GM19239 (cell line): ENCODE measurements at places on chromosomes 3 and 15.

GRCh38 chr3:46929324-46929723 is 47.2 kb downstream of the CCDC12 start:
- DNase-seq: no peak

GRCh38 chr15:46413799-46414198 is 779.0 kb downstream of the SQOR start:
- DNase-seq: no peak

DNA sequence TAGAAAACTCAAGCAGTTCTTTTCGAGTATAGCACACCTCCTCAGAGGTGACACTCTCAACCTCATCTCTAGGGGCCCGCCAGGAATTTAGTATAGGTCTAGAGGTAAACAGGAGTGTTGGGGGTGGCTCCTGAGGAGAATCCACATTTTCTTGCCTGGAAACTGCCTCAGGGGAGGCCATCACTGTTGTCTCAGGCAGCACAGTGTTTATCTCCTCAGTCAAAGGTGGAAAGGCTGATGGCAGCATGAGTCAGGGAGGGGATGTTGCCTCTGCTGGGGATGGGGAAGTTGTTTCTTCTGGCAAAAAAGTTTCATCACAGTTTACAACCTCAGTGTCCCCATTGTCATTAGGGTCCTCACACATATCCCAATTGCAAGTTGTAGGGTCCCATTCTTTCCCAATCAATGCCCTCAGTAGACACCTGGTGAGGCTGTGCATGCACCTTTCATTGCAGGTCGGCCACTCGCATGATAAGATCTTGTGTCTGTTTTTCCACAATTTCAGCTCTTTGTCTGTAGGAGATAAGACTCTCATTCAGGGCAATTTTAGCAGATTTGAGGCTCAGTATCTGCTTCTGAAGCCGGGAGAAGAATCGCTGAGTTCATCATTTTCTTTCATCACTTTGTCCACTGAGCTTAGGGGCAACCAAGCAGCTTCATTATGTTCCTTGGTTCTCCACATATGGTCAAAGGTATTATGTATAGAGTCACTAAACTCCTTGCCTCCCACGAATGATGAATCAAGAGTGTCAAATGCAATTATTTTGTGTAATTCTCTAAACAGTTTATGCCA is 25.8 kb downstream of the NAALADL2 start:
- no peak for DNase-seq

DNA sequence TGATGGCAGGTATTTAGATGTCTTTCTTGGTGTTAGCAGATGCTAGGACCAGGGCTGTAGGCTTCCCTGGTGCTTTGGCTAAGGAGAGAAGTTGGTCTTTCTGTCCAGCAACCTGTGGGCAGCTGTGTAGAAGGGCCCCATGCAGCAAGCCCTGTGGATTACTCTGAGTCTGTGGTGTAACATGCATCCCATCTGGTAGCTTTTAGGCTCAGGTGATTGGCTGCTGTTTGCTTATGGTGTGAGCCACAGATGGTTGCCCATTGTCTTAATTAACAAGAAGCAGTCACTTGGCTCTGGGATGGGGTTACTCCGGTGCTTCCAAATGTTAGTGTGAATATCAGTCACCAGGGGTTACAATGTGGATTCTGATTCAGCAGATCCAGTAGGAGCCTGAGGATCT is 368.6 kb upstream of the C2CD4B start:
- DNase-seq: no peak

- DNase-seq: no peak
These were observed 114.4 kb downstream of the DNAJB8 start for GRCh38 chr3:128352326-128352725.

DNA sequence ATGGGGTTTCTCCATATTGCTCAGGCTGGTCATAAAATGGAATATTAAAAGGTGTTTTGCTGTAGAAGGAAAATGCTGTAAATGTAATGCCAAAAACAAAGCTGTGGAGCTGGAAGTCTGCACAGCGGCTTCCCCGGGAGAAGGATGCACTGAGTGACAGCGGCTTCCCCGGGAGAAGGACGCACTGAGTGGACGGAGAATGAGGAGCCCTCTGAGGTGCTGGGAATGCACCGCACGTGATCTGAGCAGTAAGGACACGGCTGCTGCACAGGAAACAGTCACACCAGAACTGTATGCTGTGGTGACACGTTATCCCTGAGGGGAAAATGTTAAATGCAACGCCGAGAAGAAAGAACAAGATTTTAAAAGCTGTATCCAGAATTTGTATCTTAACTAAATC is 24.6 kb downstream of the TNK2 start:
- DNase-seq: no peak

- DNase-seq: no peak
These were observed 528.4 kb upstream of the SEMA6D start for GRCh38 chr15:47188758-47189507.

DNA sequence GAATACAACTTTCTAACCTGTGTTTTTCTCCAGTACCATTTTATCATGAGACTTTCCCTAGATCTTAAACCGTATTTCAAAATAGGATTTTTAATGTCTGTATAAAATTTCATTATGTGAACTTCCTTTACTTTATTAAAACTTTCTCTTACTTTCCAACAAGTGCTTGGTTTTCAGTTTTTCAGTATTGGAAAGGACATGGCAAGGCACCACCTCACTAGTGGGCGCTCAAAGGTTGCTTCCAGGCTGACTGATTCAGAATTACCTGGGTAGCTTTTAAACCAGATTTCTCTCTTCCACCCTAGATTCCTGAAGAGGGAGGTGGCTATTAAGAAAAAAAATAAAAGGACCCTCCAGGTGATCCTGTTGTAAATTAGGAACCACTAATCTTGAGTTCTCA is 236.6 kb downstream of the SOX2 start:
- DNase-seq: no peak

DNA sequence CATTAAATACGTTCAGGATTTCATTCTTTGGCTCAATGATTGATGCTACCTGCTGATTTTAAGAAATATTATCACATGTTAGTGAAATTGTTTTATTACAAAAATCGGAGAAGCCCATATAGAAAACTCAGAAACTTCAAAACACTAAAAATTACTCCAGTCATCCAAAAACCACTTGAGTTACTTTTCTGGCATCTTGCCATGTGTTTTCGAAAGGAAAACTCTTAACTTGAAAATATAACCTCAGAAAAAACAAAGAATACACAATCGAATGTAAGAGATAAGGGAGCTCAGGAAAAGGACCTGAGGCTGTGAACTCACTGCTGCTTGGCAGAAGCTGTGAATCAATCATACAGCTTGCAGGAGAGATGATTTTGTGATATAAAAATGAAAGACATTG is 151.3 kb upstream of the SLITRK3 start:
- DNase-seq: no peak

GRCh38 chr15:53833134-53833624 is 73.7 kb upstream of the WDR72 start:
- no peak for DNase-seq

- no peak for DNase-seq
These were observed 317.5 kb upstream of the CNTN6 start for GRCh38 chr3:775178-775880.

DNA sequence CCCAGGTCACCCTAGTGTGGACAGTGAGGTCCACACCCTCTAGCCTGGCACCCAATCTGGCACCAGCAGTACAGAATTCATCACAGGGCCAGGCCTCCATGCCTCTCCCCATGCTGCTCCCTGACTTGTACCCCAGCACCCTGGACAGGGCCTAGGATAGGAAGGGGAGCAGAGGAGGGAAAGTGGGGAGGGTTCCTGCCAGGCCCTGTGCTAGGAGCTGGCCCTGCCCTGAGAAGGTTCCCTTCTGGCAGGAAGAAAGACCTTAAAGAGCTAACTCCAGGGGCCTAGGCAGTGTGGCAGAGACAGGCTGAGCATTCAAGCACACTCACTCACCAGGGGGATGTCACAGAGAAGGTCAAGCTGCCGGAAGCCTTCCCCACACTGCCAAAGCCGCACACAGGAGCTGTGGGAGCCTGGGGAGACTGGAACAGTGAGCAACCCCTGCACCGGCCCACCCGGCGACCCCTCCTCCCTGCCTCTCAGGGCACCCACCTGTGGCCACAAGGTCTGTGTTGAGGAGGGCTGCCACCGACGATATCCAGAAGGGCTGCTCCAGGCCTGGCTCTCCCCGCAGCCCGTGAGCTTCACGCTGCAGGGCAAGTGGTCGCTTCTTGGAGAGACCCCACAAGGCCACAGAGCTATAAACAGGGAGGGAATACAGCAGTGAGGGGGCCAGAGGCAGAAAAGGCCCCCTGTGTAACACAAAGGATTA is 7.4 kb downstream of the RRP9 start:
- DNase-seq: no peak

DNA sequence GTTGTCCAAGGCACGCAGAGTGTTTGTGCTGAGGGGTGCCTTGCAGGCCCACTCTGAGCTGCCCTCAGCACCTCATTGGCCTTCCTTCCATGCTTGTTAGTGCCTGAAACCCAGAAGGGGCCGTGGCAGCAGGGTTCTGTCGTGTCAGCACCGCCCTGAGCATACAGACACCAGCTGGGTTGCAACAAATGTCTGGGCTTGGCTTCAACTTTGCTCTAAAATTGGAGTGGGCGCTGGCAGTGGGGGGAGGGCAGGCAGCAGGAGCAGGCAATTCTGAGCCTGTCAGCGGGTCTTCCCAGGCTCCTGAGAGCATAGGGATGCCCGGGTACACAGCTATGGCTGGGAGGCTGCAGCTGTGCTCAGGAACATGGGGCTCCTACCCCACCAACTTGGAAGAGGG is 464.3 kb downstream of the EPHA3 start:
- DNase-seq: no peak

- no peak for DNase-seq
These were observed 267.6 kb downstream of the AGBL1 start for GRCh38 chr15:86347245-86347644.

GRCh38 chr15:31393444-31394091 is 66.9 kb downstream of the KLF13 start:
- no peak for DNase-seq

- no peak for DNase-seq
These were observed 199.3 kb upstream of the GOLIM4 start for GRCh38 chr3:168295027-168295426.

DNA sequence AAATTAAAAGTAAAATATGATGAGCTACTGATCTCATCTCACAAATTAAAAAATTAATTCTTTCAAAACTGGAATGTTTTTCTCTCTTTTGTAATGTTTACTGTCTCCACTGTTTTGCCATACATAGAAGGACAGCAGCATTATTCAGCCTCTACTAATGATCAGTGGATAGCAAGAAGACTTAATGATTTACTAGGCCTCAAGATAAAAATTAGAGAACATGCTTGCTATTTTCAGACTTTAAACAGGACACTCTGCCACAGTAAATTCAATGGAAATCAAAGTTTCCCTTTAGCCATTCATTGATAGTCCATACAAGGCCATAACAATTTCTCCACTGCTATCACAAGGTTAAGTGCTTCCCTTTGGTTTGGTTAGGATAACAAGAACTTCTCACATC is 129.4 kb downstream of the TMCC1 start:
- no peak for DNase-seq

GRCh38 chr15:27412415-27412814 is 441.4 kb downstream of the GABRG3 start:
- DNase-seq: no peak

- DNase-seq: no peak
These were observed 176.4 kb downstream of the ISL2 start for GRCh38 chr15:76512971-76513370.

DNA sequence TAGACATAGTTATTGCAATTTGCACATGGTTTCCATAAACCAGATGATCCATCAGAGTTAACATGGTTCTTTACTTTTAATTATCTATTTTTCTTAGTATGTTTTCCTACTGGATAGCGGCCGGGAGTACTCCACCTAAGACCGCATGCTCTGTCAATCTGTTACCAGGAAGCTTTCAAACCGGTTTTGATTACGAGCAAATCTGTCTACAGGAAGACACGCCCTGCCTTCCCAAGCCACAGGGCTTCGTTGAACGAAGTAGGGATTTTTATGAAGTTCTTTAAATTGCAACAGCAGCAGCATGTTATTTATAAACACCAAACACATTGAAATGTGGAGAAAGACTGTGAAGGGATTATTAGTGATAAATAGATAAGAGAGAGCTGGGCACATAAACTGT is 283.3 kb upstream of the ROBO2 start:
- DNase-seq: no peak

DNA sequence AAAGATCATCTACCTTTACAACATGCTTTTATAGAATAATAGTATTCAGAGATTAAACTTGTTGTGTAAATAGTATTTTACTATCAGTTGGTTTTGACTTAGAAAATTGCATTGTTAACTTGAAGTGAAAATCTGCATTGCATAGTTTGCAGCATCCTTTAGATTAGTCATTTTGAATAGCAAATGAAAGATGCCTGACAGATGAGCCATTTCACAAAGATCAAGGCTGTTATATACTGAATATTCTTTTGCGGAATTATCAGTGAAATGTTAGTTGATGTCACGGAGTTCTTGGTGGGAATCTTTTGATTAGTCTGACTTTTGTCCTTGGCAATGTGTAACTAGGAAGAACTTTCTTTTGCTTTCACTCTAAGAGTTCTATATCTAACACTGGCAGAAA is 24.5 kb downstream of the RSRC1 start:
- DNase-seq: no peak

DNA sequence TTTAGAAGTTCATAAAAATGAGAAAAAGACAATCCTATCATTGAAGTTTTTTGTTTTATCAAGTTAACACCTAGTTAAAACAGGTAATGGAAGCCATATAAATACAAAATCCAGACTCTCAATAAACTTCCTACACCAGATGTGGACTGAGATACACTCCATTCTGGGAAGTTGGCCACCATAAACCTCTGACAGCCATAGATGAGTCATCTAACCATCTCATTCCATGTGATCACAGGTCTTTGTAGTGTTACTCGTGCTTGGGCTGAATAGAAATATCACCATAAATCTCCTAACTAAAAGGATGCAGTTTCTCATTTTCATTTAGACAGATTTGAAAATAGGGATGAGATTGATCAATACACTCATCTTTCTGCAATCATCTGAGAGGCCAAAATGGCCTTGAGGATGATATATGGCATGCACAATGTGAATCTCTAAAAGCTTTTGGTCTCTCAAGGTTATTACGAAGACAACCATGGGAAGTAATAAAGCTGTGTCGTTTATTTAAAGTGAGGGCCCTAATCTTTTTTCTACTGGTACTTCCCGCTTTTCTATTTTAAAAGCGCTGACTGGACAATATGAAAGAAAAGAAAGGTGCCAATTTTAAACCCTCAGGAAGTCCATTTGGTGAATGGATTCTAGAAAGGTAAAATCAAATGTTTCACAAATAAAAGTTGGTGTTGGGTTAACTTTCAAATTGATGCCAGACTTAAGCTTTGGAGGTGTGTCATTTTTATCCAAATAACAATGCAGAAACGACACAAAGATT is 155.5 kb downstream of the POLR2M start:
- DNase-seq: no peak

GRCh38 chr15:82803793-82804574 is 1.9 kb downstream of the FSD2 start:
- DNase-seq: no peak

DNA sequence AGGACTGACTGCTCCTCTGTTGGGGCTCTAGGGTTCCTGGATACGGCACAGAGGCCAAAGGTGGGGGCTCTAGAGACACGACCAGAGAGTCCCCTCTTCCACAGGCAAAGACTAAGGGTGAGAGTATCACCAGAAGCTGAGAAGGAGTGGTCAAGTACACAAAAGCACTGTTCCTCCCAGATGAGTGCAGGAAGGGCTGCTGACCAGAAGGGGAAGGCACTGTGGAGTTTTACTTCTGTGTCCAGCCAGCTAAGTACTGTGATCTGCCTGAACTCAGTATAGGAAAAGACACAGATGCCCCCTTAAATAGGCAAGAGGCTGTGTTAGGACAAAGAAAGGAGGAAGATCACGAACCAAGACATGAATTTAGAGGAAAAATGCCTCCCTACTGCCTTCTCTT is 11.7 kb downstream of the MRPS11 start:
- DNase-seq: no peak

- peak; percentile 52 for DNase-seq
These were observed 369 bp upstream of the U2SURP start for GRCh38 chr3:143001034-143001368.
